ENCODE measurements at places on chromosomes 2 and 18.

GRCh38 chr18:10856132-10856531 is 293.2 kb downstream of the PIEZO2 start:
- no peak for DNase-seq

- no peak for DNase-seq
These were observed 78.3 kb downstream of the STPG4 start for GRCh38 chr2:47076586-47077441.

GRCh38 chr2:235937526-235937925 is 230.7 kb downstream of the GBX2 start:
- no peak for DNase-seq

DNA sequence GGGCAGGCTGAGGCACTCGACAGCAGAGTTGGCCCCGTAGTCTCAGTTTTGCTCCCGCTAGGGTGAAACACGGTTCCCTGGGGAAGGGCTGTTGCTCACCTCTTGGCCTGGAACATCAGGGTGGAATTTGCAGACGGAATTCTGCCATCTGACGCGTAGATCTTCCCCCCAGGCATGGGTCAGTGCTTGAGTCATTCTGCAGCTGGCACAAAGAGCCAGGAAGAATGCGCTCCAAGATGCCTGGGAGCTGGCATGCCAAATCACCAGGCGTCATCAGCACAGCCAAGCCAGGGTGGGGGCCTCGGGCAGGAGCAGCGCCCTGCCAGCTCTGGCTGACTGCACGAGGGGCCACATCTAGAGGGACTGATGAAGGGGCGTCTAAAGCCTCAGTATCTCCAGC is 42.7 kb downstream of the ODC1 start:
- DNase-seq = no peak

GRCh38 chr2:1664698-1665097 is 79.6 kb downstream of the PXDN start:
- no peak for DNase-seq

GRCh38 chr2:144516411-144516980 is 3.4 kb downstream of the ZEB2 start:
- DNase-seq = peak; percentile 40

DNA sequence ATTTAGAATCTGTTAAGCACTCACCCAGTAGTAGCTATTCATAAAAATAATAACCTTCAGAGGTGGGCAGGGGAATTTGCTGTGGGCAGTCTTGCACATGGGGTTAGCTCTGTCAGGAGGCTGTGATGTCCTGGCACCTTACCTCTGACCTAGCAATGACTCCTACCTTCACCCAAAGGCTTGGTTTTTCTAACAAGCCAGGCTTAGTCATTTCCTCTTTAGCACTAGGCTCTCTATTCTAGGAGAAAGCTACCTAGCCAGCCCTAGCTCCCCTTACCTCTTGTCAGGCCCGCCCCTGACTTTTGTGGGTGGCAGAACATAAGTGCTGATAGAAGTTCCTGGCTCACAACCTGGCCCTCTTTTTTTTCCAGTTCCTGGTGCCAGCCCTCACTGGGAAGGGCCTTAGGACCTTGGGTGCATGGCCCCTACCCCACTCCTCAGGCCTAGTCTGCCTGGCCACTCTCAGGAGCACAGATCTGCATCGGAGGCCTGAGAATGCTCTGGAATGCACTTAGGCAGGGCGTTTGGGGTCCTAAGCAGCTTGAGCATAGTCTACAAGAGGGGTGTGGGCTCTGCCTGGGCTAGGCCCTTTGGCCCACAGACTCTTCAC is 17.7 kb downstream of the CPLX4 start:
- DNase-seq = no peak

GRCh38 chr2:97931118-97931857 is 64.5 kb downstream of the TMEM131 start:
- peak; percentile 82 for DNase-seq

GRCh38 chr18:12478269-12479047 is 70.7 kb downstream of the PRELID3A start:
- DNase-seq = no peak

GRCh38 chr2:67486041-67486796 is 89.1 kb downstream of the ETAA1 start:
- no peak for DNase-seq

DNA sequence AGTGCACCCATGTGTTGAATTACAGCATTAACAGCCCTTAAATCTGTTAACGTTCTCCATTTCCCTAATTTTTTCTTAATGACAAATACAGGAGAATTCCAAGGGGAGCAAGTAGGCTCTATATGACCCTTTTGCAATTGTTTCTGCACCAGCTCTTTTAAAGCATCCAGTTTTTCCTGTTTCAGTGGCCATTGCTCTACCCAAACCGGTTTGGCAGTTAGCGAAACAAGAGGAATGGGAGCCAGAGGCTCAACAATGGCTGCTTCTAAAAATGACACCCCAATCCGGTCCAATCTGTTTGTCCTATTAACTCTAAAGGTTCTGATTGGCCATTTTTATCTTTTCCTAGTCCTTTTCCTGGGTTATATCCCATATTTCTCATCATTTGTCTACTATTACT is 15.1 kb upstream of the SUCLG1 start:
- DNase-seq = no peak

DNA sequence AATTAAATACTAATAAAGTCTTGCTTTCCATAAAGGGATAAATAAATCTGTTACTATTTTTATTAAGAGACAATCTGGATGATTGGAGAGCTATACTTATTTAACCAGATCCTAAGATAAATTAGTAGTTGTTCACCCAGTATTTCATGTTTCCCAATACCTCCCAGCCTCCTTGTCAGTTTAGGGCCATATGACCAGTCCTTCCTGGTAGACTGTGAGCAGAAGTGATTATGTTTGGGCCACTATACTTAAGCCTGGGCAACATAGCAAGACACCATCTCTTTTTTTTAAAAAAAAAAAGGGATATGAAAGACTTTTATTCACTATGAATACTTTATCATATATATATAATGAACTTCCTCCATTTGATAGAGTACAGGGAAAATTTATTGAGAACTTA is 48.8 kb upstream of the PPM1B start:
- peak; percentile 44 for DNase-seq

DNA sequence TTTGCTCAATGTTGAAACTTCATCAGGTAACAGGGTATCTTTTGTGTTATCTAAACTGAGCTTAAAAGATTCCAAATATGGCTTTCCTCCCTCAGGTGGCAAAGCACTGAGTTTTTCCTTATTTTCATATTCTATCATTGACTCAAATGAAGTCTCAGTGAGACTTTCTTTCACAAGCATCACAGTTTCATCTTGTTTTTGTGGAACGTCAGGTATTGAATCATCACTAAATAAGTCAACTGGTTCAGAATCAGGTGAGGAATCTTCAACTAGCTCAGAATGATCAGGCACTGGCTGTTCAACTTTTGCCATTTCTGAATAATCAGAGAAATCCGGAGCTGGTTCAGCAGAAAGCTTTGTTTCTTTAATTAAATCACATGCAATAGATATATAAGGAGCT is 24.6 kb downstream of the RTN4 start:
- no peak for DNase-seq

- DNase-seq = no peak
These were observed 837.4 kb upstream of the ID2 start for GRCh38 chr2:7844414-7844965.

GRCh38 chr18:59374128-59374527 is 15.1 kb upstream of the LMAN1 start:
- DNase-seq = peak; percentile 17

Measured in inflammatory macrophage (primary cell).